ENCODE measurements at places on chromosomes 16 and 17.

GRCh38 chr16:59305850-59306249 is 571.7 kb upstream of the GOT2 start:
- no peak for DNase-seq

- no peak for DNase-seq
These were observed 504 bp upstream of the GOSR1 start for GRCh38 chr17:30476726-30477082.

GRCh38 chr17:80389011-80389995 is 25.7 kb upstream of the ENDOV start:
- no peak for DNase-seq

- DNase-seq: no peak
These were observed 17.0 kb downstream of the DRC3 start for GRCh38 chr17:17989618-17990017.

DNA sequence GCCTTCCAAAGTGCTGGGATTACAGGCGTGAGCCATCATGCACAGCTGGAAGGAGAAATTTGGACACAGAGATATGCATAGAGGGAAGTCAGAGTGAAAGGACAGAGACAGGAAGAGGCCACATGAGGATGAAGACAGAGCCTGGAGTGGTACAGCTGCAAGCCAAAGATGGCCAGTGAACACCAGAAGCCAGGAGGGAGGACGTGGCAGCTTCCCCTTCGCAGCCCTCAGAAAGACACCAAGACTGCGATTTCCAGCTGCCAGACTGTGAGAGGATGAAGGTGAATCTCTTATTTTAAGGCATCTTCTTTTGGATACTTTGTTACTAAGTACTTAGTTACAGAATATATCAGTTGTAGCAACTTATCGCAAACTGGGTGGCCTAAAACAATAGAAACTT is 60.5 kb upstream of the PLCG2 start:
- no peak for DNase-seq

All from naive B cell (primary cell).